ENCODE measurements at places on chromosomes 2 and 18.

- no peak for DNase-seq
These were observed 496.9 kb upstream of the VRK2 start for GRCh38 chr2:57549642-57550102.

- DNase-seq = no peak
These were observed 30.6 kb downstream of the TMEM131 start for GRCh38 chr2:97965116-97965515.

GRCh38 chr18:48222118-48222517 is 187.1 kb downstream of the ZBTB7C start:
- DNase-seq = no peak

DNA sequence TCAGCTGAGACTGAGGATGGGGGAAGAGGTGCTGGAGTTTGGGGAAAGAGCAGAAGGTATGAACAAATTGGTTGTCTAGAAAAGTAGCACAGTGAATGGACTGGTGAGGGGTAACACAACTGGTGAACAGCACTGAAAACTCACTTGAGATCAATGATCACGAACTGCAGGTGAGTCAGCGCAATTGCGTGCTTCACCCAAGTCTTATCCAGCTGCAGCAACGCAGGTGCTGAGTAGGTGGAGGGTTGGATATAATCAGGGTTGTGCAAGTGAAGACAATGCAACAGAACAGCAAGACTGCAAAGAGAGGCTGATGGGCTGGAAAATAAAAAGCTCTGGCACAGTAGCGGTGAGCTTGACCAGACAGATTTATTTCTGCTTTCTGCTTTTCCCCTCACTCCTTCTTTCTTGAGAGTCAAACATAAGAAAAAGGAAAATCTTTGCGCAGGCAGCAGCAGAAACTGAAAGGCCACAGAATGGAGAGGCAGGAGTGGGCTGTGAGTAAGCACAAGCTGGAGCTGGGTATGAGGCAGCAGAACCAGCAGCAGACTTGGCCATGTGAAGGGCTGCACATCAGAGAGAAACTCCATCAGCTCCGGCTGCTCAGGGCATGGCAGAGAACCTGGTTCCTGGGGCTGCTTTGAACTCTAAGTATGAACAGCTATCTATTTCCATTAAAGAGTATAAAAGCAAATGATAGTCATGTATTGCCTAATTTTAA is 99.4 kb upstream of the ARL5A start:
- no peak for DNase-seq

Measured in neural crest cell (in vitro differentiated cells).